ENCODE measurements at places on chromosomes 2 and 18. TPM values are rescaled to one million over a fixed set of nuclear protein-coding genes. Genes with fewer than 3 reads are reported as not detected.

DNA sequence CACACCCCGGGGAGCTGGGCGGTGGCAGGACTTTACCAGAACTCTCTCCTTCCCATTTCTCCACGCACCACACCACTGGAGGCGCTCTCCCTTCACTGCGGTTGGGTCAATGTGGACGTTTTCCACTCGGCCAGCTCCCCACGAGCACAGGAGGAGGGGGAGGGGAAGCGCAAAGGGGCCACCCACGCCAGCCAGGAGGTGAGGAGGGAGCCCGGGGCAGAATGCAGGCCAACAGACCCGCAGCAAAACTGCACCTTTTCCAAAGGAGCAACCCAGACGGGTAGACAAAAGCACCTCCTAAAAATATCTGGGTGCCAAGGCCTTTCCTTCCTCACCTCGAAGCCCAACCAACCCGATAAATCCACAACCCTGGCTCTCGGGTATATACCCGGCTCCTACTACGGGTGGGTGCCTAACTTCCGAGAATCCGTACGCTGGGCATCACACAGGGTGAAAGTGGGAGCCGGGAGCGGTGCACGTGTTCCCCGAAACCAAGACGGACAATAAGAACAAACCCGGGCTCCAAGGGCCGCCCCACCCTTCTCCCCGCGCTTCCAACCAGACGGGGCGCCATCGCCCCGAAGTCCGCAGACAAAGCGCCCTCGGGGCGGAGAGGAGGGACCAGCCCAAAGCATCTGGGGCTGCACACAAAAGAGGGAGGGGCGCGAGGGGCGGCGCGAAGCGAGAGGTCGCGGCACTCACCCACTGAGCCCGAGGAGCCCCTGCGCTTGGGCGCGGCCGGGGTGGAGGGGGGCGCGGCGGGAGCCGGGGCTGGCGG, 1.0 kb downstream of the RTN4 start:
- DNase-seq, result peak; percentile 93
- H3K27me3 ChIP-seq, result no peaks in the 10 kb centered on the region
- H3K4me1 ChIP-seq, result peaks cover 61% of the 10 kb centered on the region
- peak overlapping the region; percentile 99 for H3K27ac ChIP-seq
- no peaks in the 10 kb centered on the region for H3K36me3 ChIP-seq

DNA sequence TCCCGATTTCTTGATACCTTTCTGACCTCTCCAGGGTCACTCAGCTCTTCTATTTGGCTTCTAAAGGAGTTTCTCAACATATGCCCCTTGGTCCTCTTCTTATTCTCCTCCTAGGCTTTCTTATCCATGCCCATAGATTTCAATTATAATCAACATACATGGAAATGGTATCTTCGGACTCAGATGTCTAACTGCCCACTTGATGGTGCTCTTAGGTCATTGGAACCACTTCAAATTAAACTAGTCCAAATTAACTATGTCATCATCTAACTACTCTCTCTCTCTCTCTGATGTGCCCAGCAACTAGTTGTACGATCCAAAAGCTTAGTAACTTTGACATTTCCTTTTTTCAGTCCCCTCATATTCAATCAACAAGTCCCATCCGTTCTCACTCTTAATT, 43.2 kb upstream of the GPR75 start:
- H3K27ac ChIP-seq, result no peak overlapping the region
- peaks cover 2% of the 10 kb centered on the region for H3K36me3 ChIP-seq
- H3K4me3 ChIP-seq, result no peak overlapping the region
- no peaks in the 10 kb centered on the region for H3K27me3 ChIP-seq
- H3K4me1 ChIP-seq, result no peaks in the 10 kb centered on the region

The LDLRAD4 gene
- polyA plus RNA-seq, result 6.2 TPM

The TMEM169 gene
- polyA plus RNA-seq, result 0.24 TPM
